IMR-90 (cell line): ENCODE measurements at places on chromosomes 16 and 17. TPM values are rescaled to one million over a fixed set of nuclear protein-coding genes. Genes with fewer than 3 reads are reported as not detected.
A peak's percentile ranks its signal among the peaks of the same experiment; 100 is the strongest.

Gene PRAC1
- not detected in 2 replicates for total RNA-seq

DNA sequence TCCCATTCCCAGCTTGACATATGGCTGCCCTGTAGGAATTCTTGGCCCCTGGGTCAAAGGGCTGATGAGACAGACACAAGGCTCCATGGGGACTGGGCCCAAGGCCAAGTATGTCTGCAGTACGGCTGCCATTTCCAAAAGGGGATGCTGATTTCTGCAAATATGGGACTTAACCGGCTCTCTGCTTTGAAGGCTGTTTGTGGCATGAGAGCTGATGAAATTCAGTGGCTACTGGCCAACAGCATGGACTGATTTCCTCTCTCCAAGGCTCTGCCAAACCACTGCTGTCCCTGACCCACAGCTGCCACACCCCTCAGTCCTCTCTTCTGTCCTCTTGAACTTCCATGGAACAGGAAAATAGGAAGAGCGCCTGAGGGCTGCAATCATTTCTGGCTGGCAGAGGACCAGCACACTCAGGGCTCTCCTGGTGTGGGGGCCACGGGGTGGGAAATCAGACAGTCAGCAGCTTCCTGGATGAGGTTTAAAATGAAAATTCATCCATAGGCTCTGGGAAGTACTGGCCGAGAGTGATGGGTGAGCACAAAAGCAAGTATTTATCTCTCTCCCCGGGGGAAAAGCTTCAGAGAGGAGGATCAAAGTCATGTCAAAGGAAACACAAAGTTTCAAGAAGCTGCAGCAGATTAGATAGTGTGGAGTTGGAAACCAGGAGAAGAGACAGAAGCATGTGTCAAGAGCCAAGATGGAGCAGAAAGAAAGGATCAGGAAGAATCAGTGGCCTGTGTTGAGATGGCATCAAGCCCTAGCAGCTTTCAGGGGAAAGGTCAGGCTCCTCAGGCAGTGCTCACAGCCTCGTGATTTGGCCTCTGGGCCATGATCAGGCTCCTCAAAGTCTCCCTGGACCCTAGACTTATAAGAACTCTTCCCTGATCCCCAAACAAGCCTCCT is 64.1 kb upstream of the SREBF1 start:
- H3K36me3 ChIP-seq = peaks cover 15% of the 10 kb centered on the region
- H3K27me3 ChIP-seq = no peaks in the 10 kb centered on the region
- H3K4me3 ChIP-seq = no peak overlapping the region

DNA sequence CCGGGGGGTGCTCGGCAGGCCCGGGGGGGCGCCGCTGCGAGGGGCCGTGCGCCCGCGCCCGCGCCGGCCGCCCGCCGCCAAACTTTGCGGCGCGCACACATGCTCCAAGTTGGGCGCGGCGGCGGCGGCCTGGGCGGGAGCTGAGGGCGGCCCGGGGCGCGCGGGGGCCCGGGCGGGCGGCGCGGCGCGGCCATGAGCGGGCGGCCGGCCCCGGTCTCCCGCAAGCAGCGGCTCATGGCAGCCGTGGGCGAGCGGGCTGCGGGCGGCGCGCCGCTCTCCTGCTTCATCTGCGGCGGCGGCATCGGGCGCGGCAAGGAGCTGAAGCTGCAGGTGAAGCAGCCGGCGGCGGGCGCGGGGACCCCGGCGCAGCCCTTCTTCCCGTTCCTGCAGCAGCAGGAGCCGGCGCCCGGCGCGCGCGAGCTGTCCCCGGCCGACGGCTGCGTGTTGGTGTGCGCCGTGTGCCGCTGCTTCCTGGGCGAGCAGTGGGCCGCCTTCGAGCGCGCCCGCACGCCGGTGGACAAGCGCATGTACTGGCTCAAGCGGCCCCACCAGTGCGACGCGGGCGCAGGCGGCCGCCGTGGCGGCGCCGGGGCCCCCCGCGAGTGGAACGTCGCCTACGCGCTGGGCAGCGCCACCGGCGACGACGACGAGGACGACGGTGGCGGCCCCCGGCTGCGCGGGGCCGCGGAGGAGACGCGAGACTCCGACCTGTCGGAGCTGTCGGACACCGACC is 57.2 kb upstream of the CIBAR2 start:
- no peak for DNase-seq
- H3K27ac ChIP-seq = peak overlapping the region; percentile 9; the same call in 1 of the 2 replicates
- no peaks in the 10 kb centered on the region for H3K27me3 ChIP-seq
- peaks cover 32% of the 10 kb centered on the region for H3K4me1 ChIP-seq
- peak overlapping the region; percentile 47 for H3K4me3 ChIP-seq

- peaks cover 22% of the 10 kb centered on the region for H3K36me3 ChIP-seq
- peak overlapping the region; percentile 92 for H3K27ac ChIP-seq
- peaks cover 2% of the 10 kb centered on the region; the same call in 1 of the 2 replicates for H3K4me1 ChIP-seq
- H3K4me3 ChIP-seq = peak overlapping the region; percentile 89
- peak; percentile 60 for DNase-seq
These were observed 616 bp downstream of the SRSF2 start for GRCh38 chr17:76736349-76737081.

Gene EEF2KMT
- 16.4 and 19.0 TPM in 2 replicates for total RNA-seq
